Activated naive CD8-positive, alpha-beta T cell treated with anti-CD3 and anti-CD28 coated beads, Interleukin-2, amount 50 U/mL, for 16 hours (primary cell): ENCODE measurements at places on chromosomes 12 and 14.
A peak's percentile ranks its signal among the peaks of the same experiment; 100 is the strongest.

GRCh38 chr14:51533872-51534553 lies 117.7 kb upstream of the FRMD6 start:
- no peak for DNase-seq

DNA sequence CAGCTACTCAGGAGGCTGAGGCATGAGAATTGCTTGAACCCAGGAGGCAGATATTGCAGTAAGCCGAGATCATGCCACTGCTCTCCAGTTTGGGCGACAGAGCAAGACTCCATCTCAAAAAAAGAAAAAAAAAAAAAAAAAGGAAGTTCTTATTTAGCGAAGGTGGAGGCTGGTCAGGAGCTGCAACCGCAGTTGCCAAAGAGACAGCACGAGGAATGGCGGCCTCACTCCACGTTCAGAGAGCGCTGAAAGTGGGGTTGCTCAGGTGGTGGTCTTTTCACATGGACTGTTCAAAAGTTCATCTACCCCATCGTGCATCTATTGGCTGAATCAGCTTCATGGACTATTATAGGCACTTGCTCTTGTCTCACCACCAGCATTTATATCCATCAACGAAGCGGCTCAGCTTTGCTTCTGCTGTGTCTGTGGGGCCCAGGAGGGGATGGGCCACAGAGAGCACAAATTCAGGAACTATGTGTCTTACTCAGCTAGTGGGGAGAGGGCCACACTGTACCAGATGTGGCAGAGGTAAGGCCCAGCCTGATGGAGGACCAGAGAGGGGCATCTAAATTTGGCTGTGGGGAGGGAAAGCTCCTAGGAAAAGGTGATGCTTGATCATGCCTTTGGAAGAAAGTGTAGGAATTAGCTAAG lies 27.3 kb downstream of the SLC25A47 start:
- DNase-seq: no peak

- DNase-seq: no peak
These were observed 78.9 kb downstream of the KDM2B start for GRCh38 chr12:121501946-121502345.

GRCh38 chr12:22126758-22127157 lies 80.7 kb downstream of the CMAS start:
- DNase-seq: no peak

GRCh38 chr14:105498430-105499255 lies 7.6 kb downstream of the TEDC1 start:
- no peak for DNase-seq

GRCh38 chr12:95742586-95742985 lies 48.0 kb downstream of the NTN4 start:
- DNase-seq: no peak

DNA sequence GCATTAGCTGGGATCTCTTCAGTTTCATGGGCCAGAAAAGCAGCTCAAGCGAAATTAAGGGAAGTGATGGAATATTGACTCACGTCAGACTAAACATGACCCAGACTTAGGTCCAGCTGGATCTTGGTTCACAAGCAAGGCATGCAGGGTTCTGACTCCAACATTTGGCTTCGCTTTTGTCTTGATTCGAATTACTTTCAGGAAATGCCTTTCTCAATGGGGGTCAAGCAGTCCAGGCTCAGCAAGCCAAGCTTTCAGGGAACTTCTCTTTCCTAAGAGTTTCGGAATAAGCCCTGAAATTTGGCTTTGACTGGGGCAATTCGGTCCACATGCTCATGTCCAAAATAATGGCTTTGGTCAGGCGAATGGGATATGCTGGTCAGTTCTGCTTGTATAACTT lies 678.7 kb upstream of the TMEM132C start:
- no peak for DNase-seq

DNA sequence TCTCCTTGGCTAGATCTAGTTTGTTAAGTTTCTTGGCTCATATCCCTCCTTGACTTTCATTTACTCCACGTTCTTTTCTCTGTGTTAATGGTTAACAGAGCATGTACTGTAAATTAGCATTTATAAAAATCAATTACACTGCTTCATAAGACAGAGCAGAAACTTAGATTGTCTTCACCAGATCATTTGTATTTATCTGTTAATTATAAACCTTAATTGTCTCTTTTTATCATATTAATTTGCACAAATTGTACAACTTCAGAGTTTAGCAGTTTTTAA lies 221.2 kb upstream of the EGLN3 start:
- DNase-seq: no peak

DNA sequence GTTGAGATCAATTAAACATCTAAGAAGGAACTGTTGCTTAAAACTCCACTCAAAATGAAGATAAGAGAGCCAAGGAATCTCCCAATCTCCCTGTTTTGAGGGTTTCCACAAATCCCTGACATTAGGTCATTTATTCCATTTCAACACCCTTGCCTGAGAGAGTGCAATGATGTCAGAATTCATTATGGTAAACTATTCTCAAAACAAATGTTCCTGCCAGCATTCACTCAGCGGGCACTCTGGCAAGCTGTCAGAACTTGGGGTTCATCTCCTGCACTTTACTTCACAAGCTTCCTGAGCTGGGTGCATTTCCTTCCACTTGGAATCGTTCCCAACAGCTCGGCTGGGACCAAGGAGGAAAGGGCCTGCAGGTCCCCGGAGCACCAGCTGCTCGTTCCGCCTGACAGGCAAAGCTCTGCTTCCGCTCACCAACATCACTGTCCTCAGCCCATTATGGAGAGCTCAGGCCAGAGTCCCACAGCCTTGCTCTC lies 117.8 kb downstream of the TTC7B start:
- DNase-seq: no peak

DNA sequence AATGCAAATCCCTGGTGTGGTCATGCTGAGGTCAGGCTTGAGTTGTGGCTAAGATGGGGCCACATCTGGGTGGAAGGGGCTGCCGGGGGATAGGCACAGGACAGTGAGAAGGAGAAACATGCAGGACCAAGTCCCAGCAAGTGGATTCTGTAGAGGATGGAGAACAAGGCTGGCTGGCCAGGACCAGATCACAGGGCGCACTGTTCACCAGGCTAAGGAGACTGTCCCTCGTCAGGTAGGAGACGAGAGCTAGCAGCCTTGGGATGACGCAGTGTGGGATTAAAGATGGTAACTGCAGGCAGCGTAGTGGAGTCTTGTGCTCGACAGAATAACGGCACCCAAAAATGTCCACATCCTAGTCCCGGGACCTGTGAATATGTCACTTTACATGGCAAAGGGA lies 336.1 kb downstream of the BCL11B start:
- no peak for DNase-seq

DNA sequence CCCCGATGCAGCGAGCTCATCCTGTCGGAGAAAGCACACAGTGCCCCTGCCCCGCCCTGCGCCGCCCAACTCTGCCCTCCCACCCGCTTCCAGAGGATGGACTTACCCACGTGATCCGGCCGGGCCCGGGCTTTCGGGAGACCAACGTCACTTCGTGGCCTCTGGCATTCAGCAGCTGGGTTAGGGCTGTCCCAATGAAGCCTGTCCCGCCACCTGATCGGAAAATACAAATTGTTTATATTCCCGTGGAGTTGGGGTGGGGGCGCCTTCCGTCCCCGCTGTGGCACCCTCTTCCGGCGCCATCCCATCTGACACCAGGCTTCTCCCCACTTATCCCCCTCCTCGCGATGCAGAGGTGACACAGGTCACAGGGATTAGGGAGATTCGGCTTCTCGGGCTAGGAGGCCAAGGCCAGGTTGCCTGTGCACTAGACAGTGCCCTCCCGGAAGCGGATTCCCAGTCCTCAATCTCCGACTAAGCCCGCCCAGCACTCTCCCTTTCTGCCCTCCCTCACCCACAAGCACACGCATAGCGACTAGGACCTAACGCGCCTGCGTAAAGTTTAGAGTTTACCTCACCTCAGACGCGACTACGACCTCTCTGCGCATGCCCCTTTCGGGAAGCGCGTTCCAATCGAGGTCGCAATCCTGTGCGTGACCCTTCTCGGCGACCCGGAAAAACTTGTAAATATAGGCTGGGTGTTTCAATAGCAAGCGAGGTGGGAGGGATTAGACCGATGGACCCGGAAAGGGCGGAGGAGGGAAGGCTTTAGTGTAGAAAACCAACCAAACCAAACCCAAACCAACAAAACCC lies at the start of gene SDR39U1:
SDR39U1 (minus strand) TSS at position 537 of the 813 bp plus-strand sequence; CDS start at position 530, 7 bp downstream.
- peak; percentile 95 for DNase-seq

DNA sequence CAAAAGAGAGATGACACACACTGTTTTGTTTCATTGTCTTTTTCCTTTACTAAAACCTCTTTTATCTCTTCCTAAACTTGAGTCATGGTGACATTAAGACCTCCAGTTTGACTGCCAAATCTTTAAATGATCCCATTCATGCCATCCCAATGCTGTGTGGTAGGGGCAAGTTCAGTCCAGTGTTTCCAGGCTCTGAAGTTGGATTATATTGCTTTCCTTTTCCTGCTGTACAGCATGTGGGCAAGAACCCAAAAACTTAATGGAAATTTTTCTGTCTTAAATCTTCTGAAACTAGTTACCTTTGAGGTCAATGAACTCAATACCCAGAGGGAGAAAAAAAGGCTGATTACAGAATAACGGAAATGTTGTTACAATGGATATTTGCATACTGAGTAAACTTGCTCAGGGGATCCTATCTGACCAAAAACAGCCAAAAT lies 187.1 kb upstream of the FAR2 start:
- DNase-seq: no peak

GRCh38 chr14:45135156-45135555 lies 574 bp upstream of the FANCM start:
- no peak for DNase-seq

GRCh38 chr14:64060648-64061096 lies 207.9 kb downstream of the SYNE2 start:
- DNase-seq: no peak

GRCh38 chr14:33764876-33765650 lies 185.8 kb downstream of the EGLN3 start:
- DNase-seq: no peak

DNA sequence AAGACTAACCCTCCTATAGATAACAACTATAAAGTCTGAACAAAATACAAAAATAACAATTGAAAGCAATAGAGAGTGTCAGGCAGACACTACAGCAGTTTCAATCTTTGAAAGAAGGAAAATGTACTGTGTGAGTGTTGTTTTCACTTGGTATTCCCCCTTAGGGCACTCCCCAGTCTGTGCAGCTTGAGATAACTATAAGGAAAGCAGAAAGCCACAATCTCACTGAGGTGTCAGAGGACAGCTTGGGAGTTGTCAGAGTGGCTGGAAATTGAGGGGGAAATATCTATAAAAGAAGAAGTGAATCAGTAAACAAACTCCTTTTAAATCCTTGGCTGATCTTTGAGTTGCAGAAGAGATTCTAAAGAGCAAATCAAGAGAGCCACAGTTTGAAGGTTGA lies 364.8 kb downstream of the NELL2 start:
- no peak for DNase-seq

DNA sequence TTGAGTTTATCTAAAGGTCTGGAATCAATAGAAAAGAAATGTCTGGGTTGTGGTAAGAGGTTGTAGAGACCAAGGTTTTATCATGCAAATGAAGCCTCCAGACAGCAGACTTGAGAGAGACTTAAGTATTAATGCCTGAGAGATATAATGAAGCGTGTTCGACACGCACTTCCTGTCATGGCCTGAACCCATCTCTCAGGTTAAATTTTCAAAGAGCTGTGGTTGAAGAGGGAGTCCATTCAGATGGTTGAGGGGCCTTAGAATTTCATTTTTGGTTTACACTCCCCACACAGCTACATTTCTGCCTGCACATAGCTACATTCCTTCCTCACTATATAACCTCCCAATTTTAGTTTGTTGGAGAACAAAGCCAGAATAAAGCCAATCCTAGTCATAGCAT lies 10.1 kb upstream of the CLEC12A start:
- no peak for DNase-seq

- DNase-seq: no peak
These were observed 28.5 kb upstream of the MAGOHB start for GRCh38 chr12:10641735-10642500.

- no peak for DNase-seq
These were observed 35.1 kb upstream of the RPL10L start for GRCh38 chr14:46686652-46687051.

GRCh38 chr12:68455691-68456345 lies 123.7 kb upstream of the MDM1 start:
- no peak for DNase-seq

DNA sequence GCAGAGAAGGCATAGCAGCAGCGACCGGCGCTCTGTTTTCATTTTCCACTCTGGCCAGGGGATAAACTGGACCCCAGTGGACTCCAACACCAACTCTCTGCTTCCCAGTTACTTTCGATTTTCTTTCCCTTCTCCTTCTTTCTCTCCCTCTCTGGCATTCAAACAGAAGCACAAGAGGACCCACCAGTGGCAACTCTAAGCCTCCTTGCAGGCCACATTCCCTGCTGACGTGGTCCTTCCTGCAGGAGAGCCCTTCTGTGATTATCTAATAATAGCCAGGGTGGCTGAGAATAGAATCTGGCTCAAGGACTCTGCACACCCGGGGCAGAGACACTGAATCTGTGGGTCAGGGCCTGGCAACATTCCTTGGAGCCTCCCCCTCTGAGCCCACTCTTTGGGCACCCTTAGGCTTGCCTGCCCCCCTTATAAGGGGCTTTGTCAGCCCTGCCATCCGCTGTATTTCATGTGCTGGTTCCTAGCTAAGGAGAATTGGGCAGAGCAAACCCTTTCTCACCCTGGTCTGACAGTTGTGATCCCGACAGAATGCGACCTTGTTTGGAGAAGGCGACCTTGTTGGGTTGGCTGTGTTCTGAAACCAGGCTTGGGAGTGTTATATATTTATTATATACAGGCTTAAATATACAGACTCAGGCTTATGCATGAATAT lies 8.2 kb upstream of the HOXC6 start:
- no peak for DNase-seq
